ENCODE measurements at places on chromosomes 7 and 10. TPM values are rescaled to one million over a fixed set of nuclear protein-coding genes. Genes with fewer than 3 reads are reported as not detected.

Gene VGF
- not detected for total RNA-seq

Gene SLC39A12
- not detected for total RNA-seq

Gene INA
- 1.0 TPM for total RNA-seq

Gene VPS41
- 69.6 TPM for total RNA-seq

Gene KLF14
- total RNA-seq = 1.1 TPM

Gene HOXA3
- total RNA-seq = 2.4 TPM

Gene HTR7
- 0.41 TPM for total RNA-seq

Gene MYL10
- total RNA-seq = 20.9 TPM

Gene NPTX2
- total RNA-seq = 4.3 TPM

Gene CCDC136
- total RNA-seq = 16.4 TPM

Gene MYOF
- 87.9 TPM for total RNA-seq

Gene GCK
- 2.9 TPM for total RNA-seq

Gene CUZD1
- 0.31 TPM for total RNA-seq

Gene ARMC3
- 0.51 TPM for total RNA-seq

Gene TMEM270
- not detected for total RNA-seq

Gene ZNF735
- not detected for total RNA-seq

Gene C10orf62
- 0.82 TPM for total RNA-seq

Gene OR2A5
- total RNA-seq = not detected

Measured in tongue (tissue), 3 donors.